ENCODE measurements at places on chromosomes 2 and 18. TPM values are rescaled to one million over a fixed set of nuclear protein-coding genes. Genes with fewer than 3 reads are reported as not detected.
A peak's percentile ranks its signal among the peaks of the same experiment; 100 is the strongest.

RNASEH1 gene
- 27.1 TPM for total RNA-seq

DNA sequence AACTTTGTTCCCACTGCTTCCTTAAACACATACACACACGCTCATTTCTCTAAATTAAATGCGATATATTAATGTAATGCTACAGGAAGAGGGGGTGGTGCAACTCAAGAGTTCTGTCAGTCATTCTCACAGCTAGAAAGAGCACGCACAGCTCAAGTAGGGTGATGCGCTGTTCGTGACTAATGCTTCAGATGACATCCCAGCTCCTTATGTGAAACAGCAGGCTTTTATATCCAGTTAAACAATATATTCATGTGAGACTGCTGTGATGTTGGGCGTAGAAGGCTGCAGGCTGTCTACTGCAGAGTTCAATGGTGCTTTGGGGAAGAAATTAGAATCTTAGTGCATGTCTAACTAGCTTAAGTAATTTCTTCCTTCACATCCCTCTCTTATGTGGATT, 912.6 kb upstream of the FSHR start:
- no peak for DNase-seq

DNA sequence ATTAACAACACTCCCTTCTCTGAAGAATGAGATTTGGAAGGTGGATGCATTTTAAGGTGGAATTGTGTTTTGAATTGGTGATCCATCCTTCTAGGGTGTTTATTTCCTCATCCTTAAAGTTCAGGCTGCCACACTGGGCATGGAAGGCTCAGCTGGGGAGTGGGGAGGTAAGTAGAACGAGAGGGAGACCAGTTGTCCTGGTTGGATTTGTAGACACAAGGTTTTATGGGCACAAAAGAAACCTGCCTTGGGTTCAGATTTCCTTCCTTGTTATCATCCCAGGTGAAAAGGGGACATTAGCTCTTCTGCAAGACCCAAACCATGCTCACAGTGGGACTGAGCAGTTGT, 101.0 kb upstream of the SIX3 start:
- no peak for DNase-seq

GRCh38 chr18:23716966-23717365, 27.7 kb downstream of the LAMA3 start:
- no peak for DNase-seq

GRCh38 chr18:80178935-80179818, 68.1 kb downstream of the PARD6G start:
- peak; percentile 69 for DNase-seq

GRCh38 chr18:63071701-63072141, 247.8 kb downstream of the BCL2 start:
- DNase-seq = no peak

- no peak for DNase-seq
Measured at GRCh38 chr2:221833966-221834365, 261.9 kb upstream of the EPHA4 start.

- peak; percentile 75 for DNase-seq
Measured at GRCh38 chr2:105545730-105546627, 147.1 kb upstream of the FHL2 start.

CDK5R2 gene
- total RNA-seq = not detected
